ENCODE measurements at places on chromosomes 3 and 15.

DNA sequence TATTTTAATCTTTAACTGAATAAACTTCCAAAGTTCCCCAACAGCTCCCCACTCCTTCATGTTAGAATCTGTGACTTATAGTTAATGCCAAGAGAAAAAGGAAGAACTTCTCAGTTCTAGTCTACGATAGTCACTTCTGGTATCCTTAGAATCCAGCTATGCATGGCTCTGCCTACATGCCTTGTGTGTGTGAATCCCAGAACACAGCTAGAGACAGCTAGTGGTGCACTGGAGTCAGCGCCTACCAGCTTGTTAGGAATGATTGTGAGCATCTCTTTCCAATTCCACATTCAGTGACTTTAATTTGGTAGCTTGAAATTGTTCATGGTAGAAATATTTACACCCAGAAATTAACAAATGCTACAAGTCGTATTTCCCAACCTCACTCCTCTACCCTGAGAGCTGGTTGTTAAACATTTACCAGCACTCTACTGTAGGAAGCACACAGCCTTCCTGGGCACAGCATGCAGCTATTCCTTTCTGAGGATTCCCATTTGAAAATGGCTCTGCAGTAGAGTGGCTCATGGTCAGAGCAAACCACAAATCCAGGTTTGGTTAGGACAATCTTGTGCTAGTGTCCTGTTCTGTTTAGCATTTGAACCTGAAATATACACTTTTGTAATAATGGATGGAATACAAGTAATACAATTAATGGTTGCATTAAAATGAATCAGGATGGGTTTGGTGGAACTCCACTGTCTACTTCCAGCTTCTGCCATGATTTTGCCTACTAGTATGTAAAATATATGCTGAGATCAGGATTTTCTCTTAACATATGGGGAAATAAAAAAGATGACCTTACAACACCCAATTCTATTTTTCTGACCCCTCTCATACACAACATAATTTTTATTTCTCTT, 371.0 kb upstream of the GBE1 start:
- DNase-seq, result no peak

- no peak for DNase-seq
Measured at GRCh38 chr15:44682211-44682610, 18.7 kb upstream of the SPG11 start.

GRCh38 chr3:169863458-169863899, 6.3 kb downstream of the LRRC31 start:
- peak; percentile 13 for DNase-seq

DNA sequence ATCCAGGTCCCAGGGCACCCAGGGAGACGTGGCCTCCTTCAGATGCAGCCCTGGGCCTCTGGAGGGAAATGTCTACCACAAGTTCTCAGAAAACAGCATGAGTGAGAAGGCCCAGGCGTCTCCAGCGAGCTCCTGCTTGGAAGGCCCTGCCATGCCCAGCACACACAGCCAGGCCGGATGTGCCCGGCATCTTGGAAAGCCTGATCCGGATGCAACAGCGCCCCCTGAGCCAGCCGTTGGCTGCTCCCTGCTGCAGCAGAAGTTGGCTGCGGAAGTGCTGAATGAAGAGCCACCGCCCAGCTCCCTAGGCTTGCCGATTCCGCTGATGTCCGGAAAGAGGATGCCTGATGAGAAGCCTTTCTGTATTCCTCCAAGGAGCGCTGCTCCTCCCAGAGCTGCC, 856 bp downstream of the NPAP1 start:
- DNase-seq, result no peak

DNA sequence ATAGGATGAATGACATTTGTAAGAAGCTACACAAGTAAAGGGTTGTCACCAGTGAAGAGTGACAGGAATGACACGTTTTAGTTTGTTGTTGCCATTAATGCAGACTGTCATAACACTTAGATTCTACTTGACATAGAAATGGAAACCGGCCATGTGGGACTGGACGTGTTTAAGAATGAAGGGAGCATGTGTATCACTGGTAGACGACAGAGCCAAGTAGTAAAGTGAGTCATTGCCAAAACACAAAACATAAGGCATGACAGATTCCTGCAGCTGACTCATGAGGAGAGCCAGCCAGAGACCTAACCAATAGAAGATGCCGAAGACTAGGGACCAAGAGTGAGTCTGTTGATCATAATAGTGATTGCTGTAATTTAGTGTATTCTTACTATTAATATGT, 106.2 kb upstream of the PLAAT1 start:
- DNase-seq, result no peak

- DNase-seq, result no peak
Measured at GRCh38 chr15:68154923-68155559, 50.1 kb downstream of the CALML4 start.

- DNase-seq, result no peak
Measured at GRCh38 chr3:191430103-191430502, 30.9 kb upstream of the PYDC2 start.

- DNase-seq, result no peak
Measured at GRCh38 chr3:159174715-159175692, 373.1 kb downstream of the MFSD1 start.

DNA sequence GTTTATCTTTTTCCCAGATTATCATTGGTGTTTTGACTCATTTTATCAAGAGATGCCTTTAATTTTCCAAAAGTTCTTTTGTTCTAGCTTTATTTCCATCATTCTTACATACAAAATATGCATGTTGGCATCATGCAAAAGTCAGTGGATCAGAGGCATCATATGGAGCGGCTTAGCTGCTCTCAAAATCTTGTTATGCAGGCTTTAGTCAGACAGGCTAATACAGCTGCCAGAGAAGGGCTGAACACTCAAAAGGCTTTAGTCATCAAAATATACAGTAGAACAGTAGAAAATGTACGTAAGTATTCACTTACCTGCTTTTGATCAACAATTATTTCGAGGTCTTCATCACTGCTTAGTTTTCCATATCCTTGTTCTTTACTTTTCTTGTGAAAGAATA, 65.5 kb downstream of the PEX5L start:
- no peak for DNase-seq

DNA sequence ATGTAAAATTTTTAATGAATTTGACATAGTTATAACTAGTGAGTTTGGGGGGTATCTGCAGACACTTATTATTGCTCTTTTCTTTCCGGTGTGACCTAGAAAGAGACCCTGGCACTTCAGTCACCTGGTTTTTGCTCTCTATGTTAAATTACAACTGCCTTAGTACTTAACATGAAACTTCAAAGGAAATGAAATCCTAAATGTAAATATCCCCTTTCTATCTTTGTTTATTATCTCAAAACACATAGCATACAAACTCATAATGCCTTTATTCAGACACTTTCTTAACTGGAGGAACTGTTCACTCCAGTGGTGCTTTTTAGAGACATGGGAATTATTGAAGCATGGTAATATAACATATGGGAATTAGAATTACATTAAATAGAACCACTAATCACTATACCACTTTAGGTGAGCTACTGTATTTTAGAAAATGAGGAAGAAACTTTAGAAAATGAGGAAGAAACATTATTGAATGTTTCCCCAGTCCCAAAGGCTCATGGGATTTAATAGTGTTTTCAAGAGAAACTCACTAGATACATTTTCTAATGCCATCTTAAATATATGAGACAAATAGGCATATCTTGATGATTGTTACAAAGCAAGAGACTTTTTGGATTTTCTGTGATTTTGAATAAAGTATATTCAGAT, 119.5 kb upstream of the MLF1 start:
- DNase-seq, result no peak

DNA sequence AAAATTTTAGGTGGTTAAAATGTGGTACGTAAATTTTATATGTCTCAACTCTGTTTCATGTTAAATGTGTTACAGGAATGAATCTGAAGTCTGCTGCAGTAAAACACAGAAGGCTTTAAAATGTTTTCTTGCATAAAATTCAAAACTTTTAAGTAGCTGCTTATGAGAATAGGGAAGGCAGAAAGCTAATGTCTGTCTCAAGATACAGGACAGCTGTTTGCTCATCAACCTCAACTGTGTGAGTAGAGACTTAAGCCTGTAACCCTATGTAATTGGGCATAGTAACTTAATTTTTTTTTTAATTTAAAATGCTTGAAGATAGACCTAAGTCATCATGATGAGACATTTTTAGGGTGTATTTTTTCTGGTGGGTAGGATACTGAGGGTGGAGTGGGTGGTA, 38.9 kb downstream of the ZFAND6 start:
- no peak for DNase-seq

GRCh38 chr15:56775641-56776040, 42.3 kb upstream of the ZNF280D start:
- DNase-seq, result no peak

DNA sequence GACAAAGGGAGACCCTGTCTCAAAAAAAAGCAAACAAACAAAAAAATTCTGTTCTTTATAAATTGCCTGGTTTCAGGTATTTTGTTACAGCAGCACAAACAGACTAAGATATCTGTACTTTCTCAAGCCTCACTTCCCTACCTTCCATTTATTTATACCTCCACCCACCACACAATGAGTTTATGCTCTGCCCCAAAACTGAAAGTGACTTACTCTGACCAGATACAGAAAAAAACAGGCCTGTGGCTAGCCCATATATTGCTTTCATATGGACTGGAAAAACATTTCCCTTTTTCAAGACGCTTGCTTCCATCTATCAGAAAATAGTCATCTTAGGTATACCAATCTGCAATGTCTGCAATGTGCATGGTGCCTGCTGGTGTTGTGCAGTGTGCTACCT, 8.7 kb upstream of the GPD1L start:
- no peak for DNase-seq

- DNase-seq, result no peak
Measured at GRCh38 chr15:45866616-45867015, 231.8 kb downstream of the SQOR start.

- DNase-seq, result no peak
Measured at GRCh38 chr3:66394753-66395249, 106.0 kb downstream of the LRIG1 start.

- no peak for DNase-seq
Measured at GRCh38 chr3:51796854-51797253, 17.8 kb upstream of the IQCF6 start.

GRCh38 chr3:78839693-78840092, 928.1 kb downstream of the ROBO1 start:
- no peak for DNase-seq

- DNase-seq, result no peak
Measured at GRCh38 chr15:27235681-27236080, 264.7 kb downstream of the GABRG3 start.

DNA sequence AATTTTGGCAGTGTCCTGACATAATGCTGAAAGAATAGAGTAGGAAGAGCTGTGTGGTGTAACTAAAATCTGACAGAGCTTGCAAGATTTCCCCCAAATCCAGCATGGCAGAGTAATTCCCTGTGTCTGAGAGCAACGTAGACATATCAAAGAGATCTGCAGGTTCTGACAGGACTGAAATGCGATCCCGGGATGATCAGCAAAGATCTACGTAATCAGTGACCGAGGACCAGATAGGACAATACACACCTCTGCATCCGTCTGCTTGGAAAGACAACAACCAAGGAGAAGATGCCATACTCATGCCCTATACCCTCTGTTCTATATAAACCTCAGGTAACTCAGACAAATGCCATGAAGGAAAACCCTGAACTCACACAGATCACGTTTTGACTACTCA, 26.6 kb upstream of the SYNPR start:
- no peak for DNase-seq

DNA sequence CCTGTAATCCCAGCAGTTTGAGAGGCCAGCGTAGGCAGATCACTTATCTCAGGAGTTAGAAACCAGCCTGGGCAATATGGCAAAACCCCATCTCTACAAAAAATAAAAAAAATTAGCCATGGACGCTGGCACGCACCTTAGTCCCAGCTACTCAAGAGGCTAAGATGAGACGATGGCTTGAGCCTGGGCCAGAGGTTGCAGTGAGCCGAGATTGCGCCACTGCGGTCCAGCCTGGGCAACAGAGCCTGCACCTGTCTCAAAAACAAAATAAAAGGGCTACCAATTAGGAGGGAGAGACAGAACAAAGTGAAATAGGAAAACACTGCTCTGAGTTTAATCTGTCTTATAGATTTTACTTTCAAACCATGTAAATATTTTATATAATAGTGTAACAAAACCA, 33.8 kb downstream of the MSL2 start:
- no peak for DNase-seq

GRCh38 chr15:74420193-74420905, 13.4 kb downstream of the SEMA7A start:
- no peak for DNase-seq

GRCh38 chr3:130515755-130516154, 1.2 kb upstream of the COL6A6 start:
- DNase-seq, result no peak

GRCh38 chr3:160747422-160747821, 8.6 kb upstream of the PPM1L start:
- DNase-seq, result no peak

DNA sequence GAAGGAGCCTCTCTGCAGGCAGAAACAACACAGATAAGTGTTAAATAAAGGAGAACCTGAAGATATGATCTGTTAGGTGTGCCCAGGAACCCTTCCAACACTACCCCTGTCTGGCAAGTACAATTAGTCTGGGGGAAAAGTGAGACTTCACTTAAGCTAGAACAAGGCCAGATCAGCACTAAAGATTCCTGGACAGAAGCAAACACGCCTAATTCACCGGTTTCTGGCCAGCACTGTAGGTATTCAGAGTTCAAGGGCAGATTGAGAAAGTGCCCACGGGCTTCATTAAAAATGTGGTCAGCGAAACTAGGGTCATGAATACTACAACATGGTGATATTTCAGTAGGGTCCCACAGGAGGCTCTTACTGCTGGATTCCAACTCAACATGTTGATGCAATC, 28.6 kb upstream of the OR5K1 start:
- no peak for DNase-seq

DNA sequence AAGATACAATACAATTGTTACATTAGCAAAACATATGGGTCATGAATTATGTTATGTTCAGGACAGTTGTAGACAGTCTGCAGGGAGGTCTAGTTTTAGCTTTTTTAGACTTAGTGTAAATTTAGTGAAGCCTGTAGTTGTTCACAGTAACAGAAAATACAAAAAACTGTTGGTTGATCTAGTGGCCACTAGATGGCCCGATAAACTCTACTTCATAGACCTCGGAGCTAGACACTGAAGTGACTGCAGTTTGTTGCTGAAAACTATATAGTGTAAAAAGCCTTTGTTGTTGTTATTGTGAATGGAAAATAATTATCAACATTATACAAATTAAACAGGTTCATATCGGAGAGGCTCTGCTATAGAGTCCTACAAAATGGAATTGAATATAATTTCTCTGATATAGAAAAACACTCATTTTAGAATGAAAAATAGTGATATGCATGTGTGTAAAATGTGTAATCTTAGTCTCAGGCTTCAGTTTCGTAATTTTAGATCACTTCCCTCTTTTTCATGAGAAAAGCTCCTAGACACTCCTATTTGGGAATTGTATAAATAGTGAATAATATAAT, 18.3 kb downstream of the MAGEL2 start:
- DNase-seq, result no peak

DNA sequence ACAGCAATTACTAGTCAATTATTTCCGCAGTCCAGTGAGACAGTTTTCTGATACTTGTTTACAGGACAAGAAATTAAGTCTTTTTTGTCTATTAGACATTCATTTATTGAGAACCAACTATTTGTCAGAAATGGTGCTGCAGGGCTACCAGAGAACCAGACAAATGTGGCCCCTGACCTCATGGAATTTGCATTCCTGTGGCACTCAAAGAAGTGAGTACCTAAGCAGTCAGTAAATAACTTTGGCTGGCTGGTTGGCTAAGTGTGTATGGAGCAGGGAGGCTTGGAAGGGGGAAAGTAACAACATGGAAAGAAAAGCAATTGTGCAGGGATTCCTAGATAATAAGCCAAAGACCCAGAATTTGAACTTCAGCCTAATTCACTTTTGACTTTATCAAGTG, 837.0 kb upstream of the CFAP20DC start:
- DNase-seq, result no peak

- no peak for DNase-seq
Measured at GRCh38 chr15:85702321-85703101, 92.2 kb downstream of the KLHL25 start.
